ENCODE measurements at places on chromosomes 3 and 15.

GRCh38 chr15:74326746-74327145 is 40.7 kb downstream of the CYP11A1 start:
- no peak overlapping the region for H3K4me3 ChIP-seq
- no peaks in the 10 kb centered on the region for H3K27me3 ChIP-seq
- no peaks in the 10 kb centered on the region for H3K4me1 ChIP-seq
- H3K36me3 ChIP-seq, result no peaks in the 10 kb centered on the region

DNA sequence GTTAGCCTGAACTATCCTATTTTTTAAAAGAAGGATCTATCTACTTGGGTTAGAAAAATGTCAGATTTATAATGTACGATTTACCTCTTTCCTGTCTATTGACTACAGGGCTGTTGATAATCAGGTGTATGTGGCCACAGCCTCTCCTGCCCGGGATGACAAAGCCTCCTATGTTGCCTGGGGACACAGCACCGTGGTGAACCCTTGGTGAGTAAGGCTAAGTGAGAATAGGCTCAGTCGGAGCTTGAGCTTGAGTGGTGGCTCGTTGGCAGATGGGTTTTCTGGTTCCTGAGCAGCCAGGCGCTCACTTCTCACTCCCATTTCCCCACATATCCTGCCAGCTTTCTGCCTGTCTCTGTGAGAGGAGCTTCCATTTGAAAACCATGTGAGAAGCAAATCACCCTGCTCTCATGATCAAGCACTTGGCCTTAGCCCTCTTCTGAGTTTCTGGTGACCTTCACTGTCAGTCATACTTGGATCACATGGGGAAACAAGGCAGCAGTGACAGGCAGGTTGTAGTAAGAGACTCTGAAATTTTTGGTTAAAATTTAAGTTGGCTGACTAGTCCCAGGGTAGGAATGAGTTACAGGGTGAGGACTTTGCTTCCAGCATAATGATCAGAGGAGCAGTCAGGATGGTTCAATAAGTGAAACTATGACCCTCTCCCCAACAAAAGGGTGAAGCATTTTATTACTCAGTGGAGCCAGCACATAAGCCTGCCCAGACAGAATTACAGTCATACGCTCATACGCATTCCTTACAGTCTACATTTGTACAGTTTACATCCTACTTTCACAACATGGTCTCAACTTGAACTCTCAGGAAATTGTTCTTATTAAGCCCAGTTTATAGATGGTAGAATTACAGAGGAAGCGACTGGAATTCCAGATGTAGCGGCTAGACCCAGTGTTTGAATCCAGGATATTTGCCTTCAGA is 18.0 kb downstream of the NIT2 start:
- no peak overlapping the region for H3K4me3 ChIP-seq
- no peak for DNase-seq
- no peaks in the 10 kb centered on the region for H3K4me1 ChIP-seq

DNA sequence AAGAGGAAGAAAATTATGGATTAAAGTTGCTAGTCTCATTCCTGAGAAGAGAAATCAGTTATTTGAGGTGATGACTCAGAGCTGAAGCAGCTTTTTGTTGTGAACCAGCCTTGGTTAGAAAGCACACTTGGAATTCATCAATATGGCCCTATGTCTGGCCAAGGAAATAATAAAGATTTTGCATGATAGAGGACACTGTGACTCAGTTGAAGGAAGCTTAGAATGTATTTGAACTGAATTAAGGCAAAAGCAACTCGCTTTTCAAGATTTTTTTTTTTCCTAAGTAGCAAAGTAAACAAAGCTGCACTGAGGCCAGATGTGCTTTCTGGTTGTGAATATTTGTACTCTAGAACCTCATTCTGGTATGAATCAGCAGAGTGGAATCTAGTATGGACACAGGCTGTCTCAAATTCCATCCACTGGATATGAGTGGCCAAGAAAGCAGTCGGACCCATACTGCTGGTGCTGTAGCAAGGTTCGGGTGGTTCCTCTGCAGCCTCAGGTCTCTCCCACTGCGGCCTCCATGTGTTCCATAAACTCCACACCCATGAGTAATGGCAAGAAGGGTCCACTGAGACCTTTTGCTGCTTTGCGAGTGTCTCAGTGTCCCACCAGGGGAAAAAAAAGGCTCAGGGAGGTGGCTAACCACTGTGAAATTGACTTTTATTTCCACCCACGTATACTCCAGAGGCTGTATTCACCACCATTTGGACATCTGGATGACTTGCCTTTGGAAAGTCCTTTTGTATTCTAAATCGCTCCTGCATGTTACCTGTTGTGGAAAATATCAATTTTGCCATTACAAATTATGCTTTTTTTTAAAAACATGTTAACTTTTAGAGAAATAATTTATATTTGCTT is 53.1 kb downstream of the TGFBR2 start:
- DNase-seq, result no peak
- H3K4me3 ChIP-seq, result no peak overlapping the region

- H3K4me1 ChIP-seq, result peaks cover 28% of the 10 kb centered on the region
- no peak overlapping the region for H3K27ac ChIP-seq
- no peaks in the 10 kb centered on the region for H3K36me3 ChIP-seq
- DNase-seq, result peak; percentile 47
- H3K4me3 ChIP-seq, result no peak overlapping the region
Measured at GRCh38 chr3:50124800-50125178, 30.3 kb upstream of the SEMA3F start.

DNA sequence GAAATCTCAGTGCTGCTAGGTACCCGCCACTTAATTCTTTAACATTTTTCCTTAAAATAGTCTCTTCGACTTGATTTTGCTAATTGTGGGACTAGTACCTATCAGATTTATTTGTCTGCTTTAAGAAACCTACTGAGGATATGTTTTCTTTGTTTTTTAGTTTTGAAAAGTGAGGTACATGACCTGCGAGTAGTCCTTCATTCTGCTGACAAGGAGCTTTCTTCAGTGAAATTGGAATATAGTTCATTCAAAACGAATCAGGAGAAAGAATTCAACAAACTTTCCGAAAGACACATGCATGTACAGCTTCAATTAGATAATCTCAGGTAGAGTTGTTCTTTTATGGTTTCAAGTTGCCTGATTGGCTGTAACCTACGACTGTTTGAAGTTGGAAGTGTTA is 47.0 kb upstream of the TMEM42 start:
- no peak for DNase-seq
- H3K27me3 ChIP-seq, result no peaks in the 10 kb centered on the region
- no peak overlapping the region for H3K27ac ChIP-seq

DNA sequence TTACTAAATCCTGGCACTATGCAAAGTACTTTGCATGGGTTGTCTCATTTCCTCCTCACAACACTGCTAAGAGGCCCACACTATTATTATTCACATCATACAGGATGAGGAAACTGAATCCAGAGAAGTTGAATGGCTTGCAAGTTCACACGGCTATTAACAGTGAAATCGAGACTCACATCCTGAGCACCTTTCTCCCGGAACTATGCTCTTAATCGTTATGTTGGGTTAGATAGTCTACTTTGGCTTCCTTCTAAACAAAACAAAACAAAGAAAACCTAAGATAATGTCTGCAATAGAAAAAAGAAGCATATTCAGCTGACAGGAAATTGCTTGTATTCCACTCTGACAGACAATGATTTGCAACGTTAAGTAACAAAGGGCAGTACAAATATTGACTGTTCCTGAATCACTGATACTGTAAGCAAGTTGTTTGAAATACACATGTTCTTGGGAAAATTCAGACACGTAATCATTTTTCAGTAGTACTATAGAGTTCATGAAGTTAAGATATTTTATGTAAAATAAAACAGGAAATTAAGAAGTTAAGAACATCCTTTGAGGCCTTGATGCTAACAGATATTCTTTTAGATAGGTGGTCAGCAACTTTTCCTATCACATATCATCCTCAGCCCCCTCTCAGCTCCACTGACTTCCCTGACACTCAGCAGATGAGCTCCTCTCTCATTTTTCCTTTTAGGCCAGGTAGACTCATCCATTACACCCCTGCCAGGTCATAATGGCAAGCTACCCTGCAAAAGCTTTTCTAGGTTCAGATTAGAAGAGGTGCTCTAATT is 40.7 kb downstream of the C2CD4B start:
- H3K4me1 ChIP-seq, result no peaks in the 10 kb centered on the region
- DNase-seq, result no peak
- no peaks in the 10 kb centered on the region for H3K27me3 ChIP-seq

GRCh38 chr3:183896610-183897009 is 11.9 kb upstream of the PARL start:
- H3K27me3 ChIP-seq, result no peaks in the 10 kb centered on the region
- H3K4me1 ChIP-seq, result no peaks in the 10 kb centered on the region
- H3K4me3 ChIP-seq, result no peak overlapping the region
- no peak overlapping the region for H3K27ac ChIP-seq
- H3K36me3 ChIP-seq, result no peaks in the 10 kb centered on the region
- no peak for DNase-seq

DNA sequence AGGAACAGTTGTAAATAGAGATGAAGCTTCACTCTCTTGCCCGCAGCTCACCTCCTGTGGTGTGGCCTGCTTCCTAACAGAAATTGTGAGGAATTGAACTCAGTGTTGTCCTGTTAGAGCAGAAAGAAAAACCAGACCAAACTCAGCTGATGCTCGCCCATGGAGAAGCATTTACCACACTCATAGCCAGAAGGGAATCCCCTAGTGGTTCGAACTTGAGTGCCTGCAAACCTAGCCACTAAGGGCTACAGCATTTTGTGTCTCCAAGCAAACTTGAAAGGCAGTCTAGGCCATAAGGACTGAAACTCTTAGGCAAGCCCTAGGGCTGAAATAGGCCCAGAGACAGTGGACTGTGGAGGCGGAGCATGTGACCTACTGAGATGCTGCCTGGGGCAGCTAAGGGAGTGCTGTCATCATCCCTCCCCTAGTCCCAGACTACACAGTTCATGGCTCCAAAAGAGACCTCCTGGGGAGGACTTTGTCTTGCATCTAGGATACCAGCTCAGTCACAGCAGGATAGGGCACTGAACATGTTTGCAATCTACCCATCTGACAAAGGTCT is 44.5 kb upstream of the MCTP2 start:
- no peak for DNase-seq
- H3K27ac ChIP-seq, result no peak overlapping the region
- no peaks in the 10 kb centered on the region for H3K4me1 ChIP-seq

- H3K4me1 ChIP-seq, result no peaks in the 10 kb centered on the region
- H3K27me3 ChIP-seq, result no peaks in the 10 kb centered on the region
- DNase-seq, result no peak
- H3K27ac ChIP-seq, result no peak overlapping the region
Measured at GRCh38 chr15:49024840-49025239, 21.4 kb downstream of the SECISBP2L start.

GRCh38 chr3:168865022-168865551 is 769.4 kb upstream of the GOLIM4 start:
- H3K4me1 ChIP-seq, result no peaks in the 10 kb centered on the region
- no peaks in the 10 kb centered on the region for H3K27me3 ChIP-seq
- no peaks in the 10 kb centered on the region for H3K36me3 ChIP-seq
- DNase-seq, result no peak
- no peak overlapping the region for H3K4me3 ChIP-seq

DNA sequence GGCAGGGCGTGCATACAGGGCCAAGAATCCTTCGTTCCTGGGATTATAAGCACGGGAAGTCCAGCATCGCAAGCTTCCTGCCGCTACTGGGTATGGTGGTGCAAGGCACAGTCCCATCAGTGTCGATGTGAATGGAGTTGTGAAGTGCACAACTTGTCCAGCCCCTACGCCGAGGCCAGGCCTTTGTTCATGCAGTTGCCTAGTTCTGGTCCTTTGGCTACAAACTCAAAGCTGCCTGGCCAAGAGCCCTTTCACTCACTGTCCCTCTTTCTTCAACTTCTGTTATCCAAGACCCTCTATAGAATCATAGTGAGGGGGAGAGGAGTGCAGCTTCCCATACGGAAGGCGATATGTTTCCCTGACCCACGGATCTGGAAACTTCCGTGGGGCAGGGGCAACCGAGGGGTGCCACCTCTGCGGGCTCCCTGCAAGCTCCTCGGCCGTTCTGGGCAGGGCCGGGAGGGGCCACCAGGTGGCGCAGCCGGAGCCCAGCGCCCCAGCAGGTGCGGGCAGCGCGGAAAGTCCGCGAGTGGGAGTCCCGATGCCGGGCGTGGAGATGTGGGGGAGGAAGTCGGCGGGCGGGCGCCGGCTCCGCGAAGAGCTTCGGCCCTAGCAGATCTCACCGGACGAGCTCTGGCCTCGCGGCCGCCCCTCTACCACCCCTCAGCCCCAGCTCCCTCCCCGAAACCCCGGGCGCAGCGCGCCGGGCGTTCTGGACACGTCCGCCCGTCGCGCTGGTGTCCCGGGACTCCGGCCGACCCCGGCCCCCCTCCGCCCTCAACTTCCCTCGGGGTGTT is 693 bp downstream of the RASGRP1 start:
- H3K4me3 ChIP-seq, result peak overlapping the region; percentile 69
- H3K4me1 ChIP-seq, result no peaks in the 10 kb centered on the region
- no peaks in the 10 kb centered on the region for H3K36me3 ChIP-seq
- no peak overlapping the region for H3K27ac ChIP-seq
- H3K27me3 ChIP-seq, result no peaks in the 10 kb centered on the region

DNA sequence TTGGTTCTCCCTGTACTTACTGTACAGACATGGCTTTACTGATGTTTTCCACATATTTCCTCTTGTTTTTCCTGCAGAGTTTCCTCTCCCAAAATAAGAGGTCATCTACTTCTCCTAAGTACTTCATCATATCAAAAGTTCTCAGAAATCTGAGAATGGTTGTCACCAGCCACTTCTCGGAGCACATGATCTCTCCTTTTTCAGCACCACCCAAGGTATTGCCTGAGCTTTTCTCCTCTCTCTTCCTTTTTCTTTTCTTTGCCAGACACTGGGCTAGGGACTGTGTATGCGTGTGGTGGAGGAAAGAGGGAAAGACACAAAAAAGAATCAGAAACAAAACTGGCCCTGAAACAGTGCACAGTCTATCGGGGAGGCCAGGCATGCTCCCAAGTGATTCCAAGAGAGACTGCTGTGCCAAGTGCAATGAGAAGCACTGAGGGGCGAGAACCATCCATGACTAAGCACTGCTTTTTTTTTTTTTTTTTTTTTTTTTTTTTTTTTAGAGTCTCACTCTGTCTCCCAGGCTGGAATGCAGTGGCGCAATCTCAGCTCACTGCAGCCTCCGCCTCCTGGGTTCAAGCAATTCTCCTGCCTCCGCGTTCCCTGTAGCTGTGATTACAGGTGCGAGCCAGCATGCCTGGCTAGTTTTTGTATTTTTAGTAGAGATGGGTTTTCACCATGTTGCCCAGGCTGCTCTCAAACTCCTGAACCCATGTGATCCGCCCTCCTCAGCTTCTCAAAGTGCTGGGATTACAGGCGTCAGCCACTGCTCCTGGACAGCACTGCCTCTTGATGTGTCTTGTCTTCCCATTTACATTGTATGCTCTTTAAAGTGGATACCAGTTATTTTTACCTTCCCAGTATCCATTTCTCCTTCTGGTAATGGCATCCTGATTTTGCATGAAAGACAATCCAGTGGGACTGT is 194.0 kb upstream of the FEZF2 start:
- no peak overlapping the region for H3K27ac ChIP-seq
- no peak for DNase-seq
- H3K36me3 ChIP-seq, result no peaks in the 10 kb centered on the region
- no peaks in the 10 kb centered on the region for H3K4me1 ChIP-seq

- H3K4me3 ChIP-seq, result no peak overlapping the region
- DNase-seq, result no peak
- no peaks in the 10 kb centered on the region for H3K27me3 ChIP-seq
- no peaks in the 10 kb centered on the region for H3K4me1 ChIP-seq
- peaks cover 36% of the 10 kb centered on the region for H3K36me3 ChIP-seq
Measured at GRCh38 chr3:157151151-157151550, 8.8 kb downstream of the CCNL1 start.

- no peak overlapping the region for H3K4me3 ChIP-seq
- H3K27me3 ChIP-seq, result no peaks in the 10 kb centered on the region
- no peak overlapping the region for H3K27ac ChIP-seq
- H3K4me1 ChIP-seq, result no peaks in the 10 kb centered on the region
Measured at GRCh38 chr3:149776170-149776569, 16.2 kb downstream of the ANKUB1 start.

All from breast epithelium (tissue), 4 donors.